Putamen (tissue), 1 donor: ENCODE measurements at places on chromosomes 12 and 14.

DNA sequence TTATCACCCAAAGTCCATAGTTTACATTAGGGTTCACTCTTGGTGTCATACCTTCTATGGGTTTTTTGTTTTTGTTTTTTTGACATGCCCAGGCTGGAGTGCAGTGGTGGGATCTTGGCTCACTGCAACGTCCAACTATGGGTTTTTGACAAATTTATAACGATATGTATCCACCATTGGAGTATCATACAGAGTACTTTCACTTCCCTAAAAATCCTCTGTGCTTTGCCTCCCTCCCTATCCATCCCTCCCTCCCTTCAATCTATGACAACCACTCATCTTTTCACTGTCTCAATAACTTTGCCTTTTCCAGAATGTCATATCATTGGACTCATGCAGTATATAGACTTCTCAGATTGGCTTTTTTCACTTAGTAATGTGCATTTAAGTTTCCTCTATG, 139.0 kb upstream of the CCDC198 start:
- no peak for DNase-seq

GRCh38 chr12:55937981-55938380, 7.0 kb downstream of the DGKA start:
- DNase-seq = no peak

- no peak for DNase-seq
Measured at GRCh38 chr14:56514663-56515371, 64.8 kb upstream of the TMEM260 start.

GRCh38 chr12:96225994-96226399, 31.8 kb downstream of the ELK3 start:
- DNase-seq = no peak

- DNase-seq = no peak
Measured at GRCh38 chr12:66765204-66765603, 86.3 kb upstream of the GRIP1 start.

DNA sequence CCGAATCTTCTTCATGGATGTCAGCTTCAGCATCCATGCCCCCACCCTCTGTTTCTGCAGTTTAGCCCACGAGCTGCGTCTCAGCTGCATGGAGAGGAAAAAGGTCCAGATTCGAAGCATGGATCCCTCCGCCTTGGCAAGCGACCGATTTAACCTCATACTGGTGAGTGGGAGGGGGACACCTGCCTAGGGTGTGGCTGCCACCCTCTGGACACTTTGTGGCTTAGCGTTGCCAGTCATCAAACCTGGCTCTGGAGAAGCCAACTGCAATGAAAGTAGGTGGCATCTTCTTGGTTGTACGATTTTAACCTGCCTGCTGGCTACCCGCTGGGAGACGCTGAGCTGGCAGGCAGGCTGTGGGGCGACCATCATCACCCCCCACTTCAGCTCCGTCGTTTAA, 16.7 kb downstream of the DCAF4 start:
- DNase-seq = no peak

GRCh38 chr14:99242816-99243721, 28.9 kb downstream of the BCL11B start:
- DNase-seq = no peak

DNA sequence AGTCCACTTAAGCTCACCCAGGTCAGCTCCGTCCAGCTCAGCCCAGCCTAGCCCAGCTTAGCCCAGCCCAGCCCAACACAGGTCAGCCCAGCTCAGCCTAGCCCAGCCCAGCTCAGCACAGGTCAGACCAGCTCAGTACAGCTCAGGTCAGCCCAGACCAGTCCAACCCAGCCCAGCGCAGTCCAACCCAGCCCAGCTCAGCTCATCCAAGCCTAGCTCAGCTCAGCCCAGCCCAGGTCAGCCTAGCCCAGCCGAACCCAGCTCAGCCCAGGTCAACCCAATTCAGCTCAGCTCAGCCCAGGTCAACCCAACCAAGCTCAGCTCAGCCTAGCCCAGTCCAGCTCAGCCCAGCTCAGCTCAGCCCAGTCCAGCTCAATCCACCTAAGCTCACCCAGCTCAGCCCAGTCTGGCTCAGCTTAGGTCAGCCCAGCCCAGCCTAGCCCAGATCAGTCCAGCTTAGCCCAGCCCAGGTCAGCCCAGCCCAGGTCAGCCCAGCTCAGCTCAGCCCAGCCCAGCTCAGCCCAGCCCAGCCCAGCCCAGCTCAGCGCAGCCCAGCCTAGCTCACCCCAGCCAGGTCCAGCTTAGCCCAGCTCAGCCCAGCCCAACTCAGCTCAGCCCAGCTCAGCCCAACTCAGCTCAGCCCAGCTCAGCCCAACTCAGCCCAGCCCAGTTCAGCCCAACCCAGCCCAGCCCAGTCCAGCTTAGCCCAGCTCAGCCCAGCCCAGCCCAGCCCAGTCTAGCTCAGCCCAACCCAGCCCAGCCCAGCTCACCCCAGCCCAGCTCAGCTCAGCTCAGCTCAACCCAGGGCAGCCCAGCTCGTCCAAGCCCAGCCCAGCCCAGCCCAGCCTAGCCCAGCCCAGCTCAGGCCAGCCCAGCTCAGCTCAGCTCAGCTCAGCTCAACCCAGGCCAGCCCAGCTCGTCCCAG, 184.0 kb downstream of the TMEM121 start:
- no peak for DNase-seq

DNA sequence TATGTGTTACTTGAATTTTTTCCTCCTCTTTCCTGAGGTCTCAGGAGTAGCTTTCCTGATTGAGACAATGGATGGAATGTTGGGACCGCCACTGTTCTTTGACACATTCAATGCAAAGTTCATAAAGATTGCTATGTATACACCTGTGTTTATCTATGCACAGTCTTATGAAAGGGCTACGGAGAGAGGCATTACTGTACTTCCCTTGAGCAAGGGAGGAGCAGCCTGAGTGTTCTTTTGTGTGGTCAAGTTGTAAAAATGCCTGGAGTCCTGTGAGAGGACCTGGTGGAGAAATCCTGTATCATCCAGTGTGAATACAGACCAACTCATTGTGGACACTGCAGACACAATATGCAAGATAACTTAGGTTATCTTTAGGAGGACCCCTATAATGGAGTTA, 1.2 kb downstream of the SRGAP1 start:
- no peak for DNase-seq

GRCh38 chr12:90166671-90167070, 458.0 kb upstream of the ATP2B1 start:
- DNase-seq = no peak

GRCh38 chr12:81617915-81618314, 141.2 kb downstream of the PPFIA2 start:
- DNase-seq = no peak

DNA sequence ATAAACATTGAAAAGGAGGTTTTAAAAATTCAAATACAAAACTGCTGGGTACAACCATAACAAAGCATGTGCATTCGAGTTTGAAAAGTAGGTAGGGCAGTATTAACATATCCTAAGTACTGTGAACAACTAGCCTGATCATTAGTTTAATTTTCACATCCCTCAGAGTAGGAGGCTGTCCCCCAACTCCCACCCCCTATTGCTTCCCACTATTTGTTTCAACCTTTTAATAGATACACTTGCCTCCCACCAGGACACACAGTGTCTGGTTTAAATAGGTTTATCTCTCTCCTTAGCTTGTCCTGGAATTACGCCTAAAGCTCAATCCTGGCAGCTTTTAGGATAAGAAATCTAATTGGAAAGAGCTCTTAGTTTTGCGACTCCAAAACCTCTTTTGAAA, 2.1 kb downstream of the TAOK3 start:
- no peak for DNase-seq

DNA sequence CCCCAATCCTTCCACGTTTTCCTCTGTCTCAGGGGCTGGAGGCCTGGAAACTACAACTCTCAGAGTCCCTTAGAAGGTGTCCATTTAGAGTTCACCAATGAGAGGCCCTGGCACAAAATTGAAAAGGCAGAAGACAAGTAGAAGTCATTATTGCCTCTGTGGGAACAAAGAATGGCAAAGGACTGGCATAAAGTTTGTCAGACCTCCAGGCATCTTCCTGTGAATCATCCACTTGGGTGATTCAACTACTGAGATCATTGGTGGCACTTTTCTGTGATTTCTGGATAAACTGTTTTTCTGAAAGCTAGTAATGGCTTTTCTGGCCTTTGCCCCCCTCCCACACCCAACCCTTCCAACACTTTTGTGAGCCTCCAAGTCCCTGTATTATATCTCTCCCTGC, 42.6 kb upstream of the C12orf42 start:
- no peak for DNase-seq

- no peak for DNase-seq
Measured at GRCh38 chr12:130130346-130130745, 31.9 kb upstream of the FZD10 start.

DNA sequence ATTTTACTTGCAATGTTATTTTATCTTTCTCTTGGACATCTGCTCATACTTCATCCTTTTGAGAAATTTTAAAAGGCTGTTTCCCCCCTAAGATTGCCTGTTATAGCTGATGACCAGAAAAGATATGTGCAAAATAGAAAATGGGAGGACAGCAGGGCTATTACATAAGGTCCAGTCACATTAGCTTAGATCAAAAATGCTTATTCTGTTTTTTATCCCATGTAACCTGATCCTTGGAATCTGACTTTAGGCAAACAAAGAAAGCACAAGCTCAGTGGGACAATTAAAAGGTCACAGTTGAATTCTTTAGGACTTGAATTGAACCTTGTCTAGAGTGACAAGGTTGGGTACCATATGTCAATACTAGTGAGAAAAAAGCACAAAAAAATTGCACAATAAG, 65.1 kb upstream of the TRHDE start:
- DNase-seq = no peak

- DNase-seq = no peak
Measured at GRCh38 chr14:86673523-86673969, 1143.6 kb downstream of the FLRT2 start.

DNA sequence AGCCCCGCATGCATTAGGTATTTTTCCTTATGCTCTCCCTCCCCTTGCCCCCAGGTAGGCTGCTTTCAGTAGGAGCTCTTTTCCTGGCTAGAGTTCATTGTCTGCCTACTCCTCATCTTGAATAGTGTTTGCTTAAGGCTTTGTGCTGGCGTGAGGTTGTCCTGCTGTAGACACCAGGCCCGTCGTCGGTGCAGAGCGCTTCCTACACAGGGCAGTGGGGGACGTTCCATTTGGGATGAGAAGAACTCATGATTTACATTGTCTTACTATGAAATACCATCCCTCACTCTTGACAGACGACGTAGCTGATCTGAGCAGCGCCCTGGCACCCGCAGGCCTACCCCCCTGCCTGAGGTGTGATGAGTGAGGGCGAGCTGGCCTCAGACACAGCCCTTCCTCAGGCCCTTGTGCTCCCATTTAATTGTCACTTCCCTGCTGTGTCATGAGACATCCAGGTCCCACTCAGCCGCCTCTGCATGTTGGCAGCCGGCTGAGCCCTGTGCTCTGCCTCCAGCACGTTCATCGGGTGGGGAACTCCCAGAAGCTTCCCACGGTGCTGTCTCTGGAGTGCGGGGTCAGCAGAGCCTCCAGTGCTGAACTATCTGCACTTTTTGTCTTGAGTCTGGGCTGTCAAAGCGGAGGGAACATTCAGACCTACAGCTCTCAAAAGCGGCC, 76.0 kb downstream of the WDR20 start:
- DNase-seq = no peak

- no peak for DNase-seq
Measured at GRCh38 chr14:32508281-32508680, 179.2 kb downstream of the AKAP6 start.

DNA sequence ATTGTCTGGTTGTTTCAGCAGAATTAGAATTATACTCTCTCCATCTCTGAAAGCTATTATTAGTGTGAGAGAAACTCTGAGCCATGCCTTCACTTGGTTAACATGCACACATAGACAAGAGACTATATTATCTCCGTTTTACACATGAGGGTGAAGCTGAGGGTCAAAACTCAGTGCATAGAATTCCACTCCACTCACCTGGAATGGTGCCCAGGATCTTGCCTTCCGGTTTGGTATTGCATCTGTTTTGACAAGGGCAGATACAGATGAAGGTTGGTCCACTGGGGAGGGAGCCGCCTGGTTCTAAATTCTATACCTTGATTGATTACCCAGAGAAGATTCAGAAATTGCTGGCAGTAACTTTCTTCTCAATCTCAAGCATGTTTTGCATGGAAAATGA, 149.5 kb upstream of the PELI2 start:
- DNase-seq = no peak

DNA sequence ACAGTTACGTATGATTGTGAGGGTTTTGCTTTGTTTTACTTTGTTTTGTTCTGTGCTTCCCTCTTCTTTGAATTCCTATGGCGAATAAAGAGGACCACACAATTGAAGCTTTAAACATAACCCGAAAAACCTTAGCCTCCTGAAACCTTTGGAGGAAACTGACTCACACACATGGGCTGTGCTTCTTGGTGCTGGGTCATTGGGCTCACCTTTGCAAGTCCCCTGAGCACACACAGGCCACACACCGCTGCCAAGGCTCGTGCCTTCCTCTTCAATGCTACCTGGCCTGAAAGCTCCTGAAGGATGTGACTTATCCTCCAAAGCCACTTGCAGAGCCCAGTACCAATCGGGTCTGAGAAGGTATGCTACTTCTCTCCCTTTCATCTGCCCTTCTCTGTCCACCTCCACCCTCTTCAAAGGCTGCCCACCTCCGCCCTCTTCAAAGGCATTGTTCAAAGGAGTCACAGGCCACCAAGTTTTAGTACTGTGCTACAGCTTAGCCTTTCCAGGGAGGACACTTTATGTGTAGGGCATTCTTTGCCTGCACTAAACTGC, 114.6 kb downstream of the FOXN3 start:
- no peak for DNase-seq

DNA sequence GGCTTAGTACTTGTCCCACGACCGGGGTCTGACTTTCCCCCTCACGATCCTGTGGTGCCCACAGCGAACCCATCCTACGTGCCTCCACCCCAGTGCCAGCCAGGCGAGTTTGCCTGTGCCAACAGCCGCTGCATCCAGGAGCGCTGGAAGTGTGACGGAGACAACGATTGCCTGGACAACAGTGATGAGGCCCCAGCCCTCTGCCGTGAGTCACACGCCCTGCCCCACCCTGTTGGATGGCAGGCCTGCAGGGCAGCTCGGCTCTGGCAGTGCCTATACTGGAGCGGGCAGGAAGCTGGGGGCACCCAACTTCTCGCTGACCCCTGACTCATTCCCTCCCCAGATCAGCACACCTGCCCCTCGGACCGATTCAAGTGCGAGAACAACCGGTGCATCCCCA, 18.3 kb upstream of the LRP1-AS start:
- no peak for DNase-seq

- no peak for DNase-seq
Measured at GRCh38 chr12:38392554-38393144, 76.1 kb downstream of the ALG10B start.

DNA sequence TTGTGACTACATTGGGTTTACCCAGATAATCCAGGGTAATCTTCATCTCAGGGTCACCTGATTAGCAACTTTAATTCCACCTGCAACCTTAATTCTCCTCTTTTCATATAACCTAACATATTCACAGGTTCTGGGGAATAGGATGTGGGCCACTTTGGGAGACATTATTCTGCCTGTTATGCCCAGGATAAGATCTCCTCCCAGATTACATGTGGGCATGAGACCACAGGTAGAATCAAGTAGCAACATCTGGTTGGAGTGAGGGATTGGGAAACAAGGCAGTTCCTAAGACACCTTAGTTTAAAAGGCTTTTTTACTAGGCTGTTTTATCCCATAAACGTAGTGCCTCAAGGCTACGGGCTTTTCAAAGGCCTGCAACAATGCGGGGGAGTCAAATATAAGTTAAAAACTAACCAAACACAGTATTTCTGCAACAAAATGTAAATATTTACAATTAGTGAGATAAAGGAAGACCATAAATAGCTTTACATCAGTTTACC, 181.5 kb downstream of the FOXA1 start:
- no peak for DNase-seq

- no peak for DNase-seq
Measured at GRCh38 chr12:11746024-11746771, 96.7 kb downstream of the ETV6 start.

- DNase-seq = no peak
Measured at GRCh38 chr12:24864796-24865125, 84.1 kb downstream of the BCAT1 start.
